ENCODE measurements at places on chromosomes 5 and 9.

- DNase-seq: no peak
Measured at GRCh38 chr9:96604004-96604319, 15.7 kb downstream of the CDC14B start.

DNA sequence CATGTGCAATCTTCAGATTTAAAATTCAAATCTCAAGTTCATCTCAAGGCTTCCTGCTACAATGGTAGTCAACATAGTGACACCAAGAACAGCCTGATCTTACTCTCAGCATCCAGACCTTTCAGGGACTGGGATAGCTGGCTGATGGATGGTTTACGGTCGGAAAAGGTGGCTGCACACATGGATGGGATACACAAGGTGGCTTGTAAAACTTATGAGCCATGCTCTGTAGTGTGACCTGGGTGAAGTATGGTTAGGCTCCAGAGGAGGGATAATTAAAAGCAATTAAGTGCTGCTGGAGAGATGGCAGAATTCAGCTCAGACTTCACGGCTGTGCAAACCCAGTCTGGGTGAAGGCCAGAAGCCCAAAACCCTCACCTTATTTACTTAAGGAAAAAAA lies 379.5 kb downstream of the NFIB start:
- DNase-seq: no peak

GRCh38 chr9:117927354-117927753 lies 223.2 kb downstream of the TLR4 start:
- no peak for DNase-seq

DNA sequence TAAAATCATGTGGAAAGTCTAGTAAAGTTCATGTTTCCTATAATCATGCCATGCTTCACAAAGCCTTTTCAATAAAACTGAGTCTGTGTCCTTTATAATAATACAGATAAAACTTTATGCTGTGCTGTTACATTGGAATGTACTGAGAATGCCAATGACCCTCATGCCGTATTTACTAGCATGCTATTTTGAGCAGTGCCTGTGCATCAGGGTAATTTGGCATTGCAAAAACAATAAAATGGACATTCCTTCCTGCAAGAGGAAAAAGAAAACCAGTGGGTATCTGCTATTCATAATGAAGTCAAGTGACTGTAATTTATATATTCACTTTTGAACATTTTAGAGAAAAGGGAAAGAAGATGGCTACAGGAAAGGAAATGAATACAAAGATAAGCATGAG lies 159.0 kb downstream of the PBX3 start:
- DNase-seq: no peak

GRCh38 chr5:125140855-125141254 lies 394.4 kb upstream of the ZNF608 start:
- DNase-seq: no peak

DNA sequence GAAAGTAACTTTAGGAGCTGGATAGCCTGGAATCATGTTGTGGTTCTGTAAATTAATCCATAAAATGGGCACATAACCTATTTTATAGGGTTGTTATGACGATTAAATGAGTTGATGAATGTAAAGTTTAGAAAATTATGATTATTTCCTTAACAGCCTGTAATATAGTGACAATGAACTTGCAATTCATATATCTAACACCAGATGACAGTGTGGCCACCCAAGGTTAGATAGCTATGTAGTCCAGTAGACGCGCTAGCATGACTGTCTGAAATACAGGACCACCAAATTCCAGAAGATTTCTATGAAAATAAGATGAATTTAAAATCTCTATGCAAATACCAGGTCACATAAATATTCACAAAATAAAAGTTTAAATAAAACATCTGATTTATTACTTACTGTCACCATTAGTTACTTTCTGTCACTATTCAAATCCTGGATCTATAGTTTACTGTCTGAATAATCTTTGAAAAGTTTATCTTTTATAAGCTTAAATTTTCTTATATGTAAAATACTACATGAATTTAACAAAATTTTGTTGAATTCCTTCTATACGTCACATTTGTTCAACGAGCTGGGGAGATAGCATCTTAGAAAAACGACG lies 26.1 kb upstream of the MACIR start:
- DNase-seq: no peak

DNA sequence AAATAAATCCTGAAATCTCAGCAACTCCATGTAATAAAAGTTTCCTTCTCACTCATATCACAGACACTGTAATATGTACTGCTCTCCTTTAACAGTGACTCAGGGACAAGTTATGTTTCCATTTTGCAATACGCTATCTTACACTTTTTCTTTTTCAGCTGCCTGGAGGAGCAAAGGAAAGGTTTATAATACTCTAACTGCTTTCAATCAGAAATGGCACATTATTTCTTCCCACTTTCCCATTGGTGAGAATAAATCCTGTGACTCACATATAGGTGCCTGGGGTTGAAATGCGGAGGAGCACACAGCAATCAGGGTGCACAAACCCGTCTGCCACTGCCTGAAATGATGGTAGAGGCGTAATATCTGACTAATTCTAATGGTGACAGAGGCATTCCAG lies 186.6 kb downstream of the HINT1 start:
- DNase-seq: no peak

GRCh38 chr9:34576597-34577399 lies 12.7 kb downstream of the CNTFR start:
- DNase-seq: no peak

GRCh38 chr9:108621991-108622855 lies 233.6 kb downstream of the ACTL7B start:
- no peak for DNase-seq

GRCh38 chr5:123610209-123610608 lies 98.2 kb downstream of the CSNK1G3 start:
- DNase-seq: no peak

DNA sequence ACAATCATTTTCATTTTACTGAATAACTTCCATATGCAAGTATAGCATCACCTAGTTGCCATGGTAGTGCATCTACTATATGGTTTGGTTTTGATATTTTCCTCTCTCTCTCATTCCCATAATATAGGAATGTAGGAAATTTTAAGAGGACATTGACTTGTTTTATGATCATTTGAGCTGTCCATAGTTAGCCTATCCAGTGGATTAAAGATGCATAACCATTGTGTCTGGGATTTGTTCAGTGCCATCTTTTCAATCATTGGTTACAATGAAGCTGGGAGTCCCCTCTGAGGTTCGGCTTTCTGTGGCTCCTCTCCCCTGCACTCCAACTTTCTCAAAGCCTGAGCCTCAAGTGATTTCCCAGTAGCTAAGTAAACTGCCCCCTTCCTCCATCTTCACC lies 458.5 kb downstream of the RAB3C start:
- DNase-seq: no peak

DNA sequence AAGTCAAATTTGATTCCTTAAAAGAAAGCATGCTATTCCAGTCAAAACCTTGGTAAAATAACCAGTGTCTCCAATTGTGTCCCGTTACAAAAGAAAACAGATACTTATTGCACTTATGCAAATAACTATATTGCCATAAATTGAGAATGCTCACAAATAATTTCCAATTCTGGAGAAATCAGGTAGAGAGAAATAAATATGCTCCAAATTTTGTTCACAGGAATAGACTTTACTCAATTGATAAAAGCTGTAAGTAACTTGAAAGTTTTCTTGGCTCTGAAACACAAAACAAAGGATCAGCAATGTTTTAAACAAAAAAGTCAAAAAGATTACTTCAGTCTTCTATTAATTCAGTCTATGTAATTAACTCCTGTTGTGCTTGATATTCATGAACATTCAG lies 7.8 kb upstream of the DTWD2 start:
- DNase-seq: no peak

DNA sequence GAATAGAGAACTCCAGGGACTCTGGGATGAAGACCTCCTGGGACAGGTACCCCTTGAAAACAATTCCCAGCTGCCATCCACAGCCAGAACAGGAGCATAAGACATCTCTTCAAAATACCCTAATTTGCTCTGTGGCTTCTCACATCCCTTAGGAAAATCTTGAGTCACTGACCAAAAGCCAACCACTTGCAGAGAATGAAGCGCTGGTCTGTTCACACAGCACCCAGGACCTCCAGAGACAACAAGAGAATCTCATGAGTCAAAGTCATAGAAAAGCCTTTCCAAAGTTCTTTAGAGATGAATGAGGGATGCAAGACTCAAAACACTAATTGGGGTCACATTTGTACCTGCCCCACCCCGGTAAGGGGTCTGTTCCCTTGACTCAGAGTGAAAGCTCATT lies 210.6 kb downstream of the SEMA5A start:
- no peak for DNase-seq

Measured in T-cell (primary cell).